ENCODE measurements at places on chromosomes 16 and 17.
A peak's percentile ranks its signal among the peaks of the same experiment; 100 is the strongest.

DNA sequence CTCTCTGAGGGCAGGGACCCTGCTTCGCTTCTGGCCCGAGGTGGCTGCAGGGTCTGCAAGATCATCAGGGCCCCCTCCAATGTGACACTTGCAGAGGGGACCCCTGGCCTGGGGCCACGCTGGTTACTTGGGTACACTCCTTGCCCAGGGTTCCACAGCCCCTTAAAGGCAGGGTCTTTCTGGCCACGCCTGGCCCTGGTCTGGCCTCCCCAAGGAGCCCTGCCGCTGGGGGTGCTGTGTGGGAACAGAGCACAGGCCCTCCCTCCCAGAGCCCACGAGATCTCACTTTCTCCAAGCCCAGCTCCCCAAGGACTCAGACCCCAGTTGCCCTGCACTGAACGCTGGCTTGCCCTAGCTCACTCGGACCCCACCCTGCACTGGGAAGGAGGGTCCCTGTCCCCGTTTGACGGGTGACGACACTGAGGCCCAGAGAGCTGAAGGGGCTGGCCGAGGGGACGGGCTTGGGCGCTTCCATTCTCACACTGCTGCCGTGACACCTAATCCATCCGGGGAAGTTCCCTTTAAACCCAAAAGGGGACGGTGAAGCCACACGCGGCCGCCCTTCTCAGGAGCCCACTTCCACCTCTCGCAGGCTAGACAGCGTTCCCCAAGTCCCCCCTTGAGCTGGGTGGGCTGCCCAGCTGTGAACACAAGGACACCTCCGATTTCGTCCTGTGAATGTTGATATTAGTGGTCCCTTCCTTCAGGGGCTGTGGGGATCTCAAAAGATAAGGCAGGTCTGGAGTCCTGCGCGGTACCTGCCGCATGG is 26.9 kb upstream of the OSGIN1 start:
- DNase-seq, result no peak

DNA sequence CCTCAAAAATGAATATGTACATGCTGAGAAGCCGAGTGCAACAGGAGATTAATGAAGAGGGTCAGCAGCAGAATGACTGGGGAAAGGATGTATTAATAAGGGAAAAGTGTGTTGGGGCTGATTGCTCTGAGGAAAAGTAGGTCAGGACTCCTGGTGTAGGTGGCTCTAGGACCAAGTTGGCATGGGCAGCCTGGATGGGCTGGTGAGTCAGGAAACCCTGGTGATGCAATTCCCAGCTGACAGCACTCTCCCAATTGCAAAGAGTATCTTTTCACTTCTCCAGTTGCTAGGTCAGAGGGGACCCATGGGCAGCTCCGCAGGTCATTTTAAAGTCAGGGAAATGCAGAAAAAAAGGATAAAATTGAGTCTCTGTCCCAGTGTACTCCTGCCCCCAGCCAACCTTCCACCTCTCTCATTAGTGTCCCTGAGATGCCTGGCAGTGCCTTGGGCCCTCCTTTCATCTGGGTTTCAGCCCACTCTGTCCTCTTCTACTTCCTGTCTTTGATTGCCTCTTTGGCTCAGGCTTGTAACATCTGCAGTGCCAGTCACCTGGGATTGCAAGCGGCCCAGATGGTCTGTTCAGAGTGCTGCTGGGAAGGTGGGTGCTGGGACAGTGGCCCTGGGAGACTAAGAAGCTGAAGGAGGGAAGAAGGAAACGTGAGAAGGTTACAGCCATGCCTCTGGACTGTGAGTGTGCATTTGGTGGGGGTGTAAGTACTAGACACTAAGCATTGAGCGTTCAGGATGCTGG is 2177.2 kb downstream of the TP53TG3F start:
- no peak for DNase-seq

- no peak for DNase-seq
These were observed 425.1 kb downstream of the UTP18 start for GRCh38 chr17:51685287-51685909.

GRCh38 chr17:75826561-75827307 is 17.5 kb downstream of the UNC13D start:
- DNase-seq, result no peak

GRCh38 chr17:27526604-27527002 is 70.4 kb downstream of the KSR1 start:
- peak; percentile 46 for DNase-seq

- DNase-seq, result peak; percentile 60
These were observed 40.1 kb downstream of the MYO18A start for GRCh38 chr17:29140051-29140621.

DNA sequence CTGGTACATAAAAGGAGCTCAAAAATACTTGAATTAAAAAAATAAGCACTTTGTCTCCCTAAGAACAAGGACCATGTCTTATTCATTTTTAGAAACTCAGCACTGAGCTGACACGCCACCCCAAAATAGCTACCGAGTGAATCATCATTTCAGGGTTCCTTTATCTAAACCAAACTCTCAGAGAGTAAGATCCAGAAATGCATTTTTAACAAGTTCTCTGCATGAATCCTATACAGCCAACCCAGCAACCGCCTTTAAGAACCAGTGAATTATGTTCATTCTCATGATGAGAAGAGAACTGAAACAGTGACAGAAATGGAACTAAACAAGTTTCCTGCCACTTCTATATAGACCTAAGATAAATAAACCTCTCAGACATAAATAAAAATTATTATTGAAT is 8.7 kb downstream of the C16orf87 start:
- peak; percentile 55 for DNase-seq

DNA sequence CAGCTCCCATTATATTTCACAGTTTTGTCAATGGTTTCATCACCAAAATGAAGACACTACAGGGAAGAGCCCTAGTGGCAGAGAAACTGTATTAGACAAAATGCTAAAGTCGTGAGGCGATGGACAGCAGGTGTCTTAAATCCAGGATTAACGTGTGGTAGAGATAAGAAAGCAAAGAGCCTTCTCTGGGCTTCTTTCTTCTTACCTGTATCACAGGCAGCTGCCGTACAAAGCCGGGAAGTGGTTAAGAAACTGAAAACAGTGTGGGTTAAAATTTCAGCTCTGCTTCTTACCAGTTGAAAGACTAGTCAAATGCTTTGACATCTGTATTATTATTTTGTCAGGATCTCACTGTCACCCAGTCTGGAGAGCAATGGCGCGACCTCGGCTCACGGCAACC is 98.2 kb upstream of the NUDT7 start:
- DNase-seq, result no peak

GRCh38 chr17:7839876-7840261 is 5.9 kb downstream of the KDM6B start:
- peak; percentile 54 for DNase-seq

DNA sequence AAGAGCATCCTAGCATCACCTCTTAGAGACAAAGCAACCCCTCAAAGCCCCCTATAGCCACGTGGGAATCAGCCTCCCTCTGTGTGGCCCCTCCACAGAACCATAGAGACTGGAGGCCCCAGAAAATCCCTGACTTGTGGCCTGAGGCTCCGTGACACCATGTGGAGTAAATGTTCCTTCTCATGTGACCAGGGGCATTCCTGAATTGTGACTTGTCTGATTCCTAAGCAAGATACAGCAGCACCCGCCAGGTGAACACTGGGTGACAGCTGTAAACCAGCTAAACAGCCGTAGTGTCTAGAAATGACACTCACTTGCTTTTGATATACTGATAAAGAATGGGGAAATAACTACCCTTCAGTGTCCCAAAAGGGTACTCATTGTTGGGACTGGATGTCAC is 79.0 kb downstream of the DYNLRB2 start:
- no peak for DNase-seq

GRCh38 chr17:30495586-30495985 is 18.4 kb downstream of the GOSR1 start:
- DNase-seq, result no peak

- no peak for DNase-seq
These were observed 11.1 kb downstream of the CPD start for GRCh38 chr17:30389756-30390300.

- DNase-seq, result no peak
These were observed 23.6 kb upstream of the ATP2C2 start for GRCh38 chr16:84344781-84345180.

GRCh38 chr16:4676831-4677230 is 16.5 kb upstream of the NUDT16L1 start:
- no peak for DNase-seq

GRCh38 chr16:12395268-12395667 is 408.4 kb downstream of the CPPED1 start:
- DNase-seq, result no peak

DNA sequence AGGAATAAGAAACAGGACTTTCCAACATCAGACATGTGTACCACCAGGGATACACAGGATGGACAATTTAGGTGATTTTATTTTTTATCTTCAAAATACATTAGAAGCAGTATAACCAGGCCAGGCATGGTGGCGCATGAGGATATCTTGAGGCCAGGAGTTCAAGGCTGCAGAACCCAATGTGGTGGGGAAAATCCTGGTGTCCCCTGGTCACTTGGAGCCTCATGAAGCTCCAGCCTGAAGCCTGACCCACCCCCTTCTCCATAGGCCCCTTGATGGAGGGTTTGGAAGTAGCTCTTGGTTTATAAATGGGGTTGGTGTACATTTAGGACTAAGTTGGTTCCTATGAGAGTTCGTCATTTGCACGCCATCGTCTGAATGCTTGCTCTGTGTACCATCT is 88.6 kb downstream of the MYH11 start:
- no peak for DNase-seq

DNA sequence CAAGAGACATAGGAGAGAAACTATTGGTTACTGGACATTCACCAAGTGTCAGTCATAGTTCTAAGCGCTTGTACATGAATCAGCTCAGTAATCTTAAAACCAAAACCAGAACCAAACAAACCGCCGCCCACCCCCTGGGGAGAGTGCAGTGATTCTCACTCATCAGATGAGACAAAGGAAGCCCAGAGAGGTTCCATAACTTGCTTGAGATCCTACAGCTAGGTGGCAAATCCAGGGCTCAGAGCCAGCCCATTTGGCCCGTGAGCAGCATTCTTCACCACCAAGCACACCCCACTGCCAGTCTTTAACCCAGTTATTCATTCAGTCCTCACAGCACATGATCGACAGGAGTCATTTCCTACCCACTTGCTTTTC is 37.2 kb upstream of the RGS9 start:
- DNase-seq, result peak; percentile 55

GRCh38 chr16:28554634-28555423 is 1.1 kb downstream of the SGF29 start:
- DNase-seq, result no peak

GRCh38 chr17:34071886-34072420 is 183.1 kb upstream of the CCL2 start:
- no peak for DNase-seq

DNA sequence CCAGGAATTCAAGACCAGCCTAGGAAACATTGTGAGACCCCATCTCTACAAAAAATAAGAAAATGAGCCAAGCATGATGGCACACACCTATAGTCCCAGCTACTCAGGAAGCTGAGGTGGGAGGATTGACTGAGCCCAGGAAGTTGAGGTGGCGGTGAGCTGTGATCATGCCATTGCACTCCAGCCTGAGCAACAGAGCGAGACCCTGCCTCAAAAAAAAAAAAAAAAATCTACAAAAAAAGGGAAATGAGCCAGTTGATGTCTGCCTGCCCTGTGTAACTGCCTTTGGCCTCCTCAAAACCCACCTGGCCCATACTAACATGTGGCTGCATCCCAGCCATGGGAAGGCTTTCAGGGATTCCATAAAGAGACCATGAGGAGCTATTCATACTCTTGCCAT is 4.5 kb downstream of the RANBP10 start:
- DNase-seq, result no peak
